ENCODE measurements at places on chromosomes 6 and 20.

- DNase-seq, result no peak
Observed at GRCh38 chr6:7939184-7939863, 28.7 kb upstream of the TXNDC5 start.

DNA sequence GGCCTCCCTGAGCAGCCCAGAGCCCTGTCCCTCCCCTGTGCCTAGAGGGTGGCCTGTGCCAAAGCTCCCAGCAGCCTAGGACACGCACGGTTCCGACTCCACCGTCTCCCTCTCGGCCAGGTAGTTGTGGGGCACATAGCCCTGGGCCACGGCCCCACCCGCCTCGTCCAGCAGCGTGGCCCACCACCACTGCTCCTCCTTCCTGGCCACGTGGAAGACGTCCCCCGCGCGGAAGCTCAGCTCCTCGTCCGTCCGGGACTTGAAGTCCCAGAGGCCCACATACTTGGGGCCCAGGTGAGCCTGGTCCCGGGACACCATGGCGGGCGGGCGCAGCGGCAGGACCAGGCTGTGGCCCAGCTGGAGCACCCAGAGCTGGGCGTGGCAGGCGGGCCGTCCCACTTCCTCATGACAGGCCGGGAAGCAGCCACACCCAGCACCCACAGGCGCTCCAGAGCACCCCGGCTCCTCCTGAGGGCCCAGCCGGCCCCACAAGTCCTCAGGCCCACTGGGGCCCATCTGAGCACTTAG is at the start of gene PTK6:
PTK6 (minus strand) TSS at position 380 of the 528 bp plus-strand sequence; CDS start at position 318, 62 bp downstream.
- DNase-seq, result no peak

GRCh38 chr6:87237804-87238203 is 82.4 kb downstream of the ZNF292 start:
- DNase-seq, result no peak

- DNase-seq, result no peak
Observed at GRCh38 chr20:63137851-63138415, 78.0 kb downstream of the YTHDF1 start.

DNA sequence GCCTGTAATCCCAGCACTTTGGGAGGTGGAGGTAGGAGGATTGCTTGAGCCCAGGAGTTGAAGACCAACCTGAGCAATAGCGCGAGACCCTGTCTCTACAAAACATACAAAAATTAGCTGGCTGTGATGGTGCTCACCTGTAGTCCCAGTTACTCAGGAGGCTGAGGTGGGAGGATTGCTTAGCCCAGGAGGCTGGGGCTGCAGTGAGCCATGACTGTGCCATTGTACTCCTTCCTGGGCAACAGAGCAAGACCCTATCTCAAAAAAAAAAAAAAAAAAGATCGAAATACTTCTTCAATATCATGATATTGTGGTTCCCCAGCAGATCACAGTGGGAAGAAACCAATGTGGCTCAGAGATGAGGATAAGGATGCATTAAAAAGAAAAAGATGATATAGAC is 47.6 kb downstream of the SOBP start:
- no peak for DNase-seq

GRCh38 chr6:73234733-73235132 is 9.4 kb upstream of the KHDC1L start:
- no peak for DNase-seq

DNA sequence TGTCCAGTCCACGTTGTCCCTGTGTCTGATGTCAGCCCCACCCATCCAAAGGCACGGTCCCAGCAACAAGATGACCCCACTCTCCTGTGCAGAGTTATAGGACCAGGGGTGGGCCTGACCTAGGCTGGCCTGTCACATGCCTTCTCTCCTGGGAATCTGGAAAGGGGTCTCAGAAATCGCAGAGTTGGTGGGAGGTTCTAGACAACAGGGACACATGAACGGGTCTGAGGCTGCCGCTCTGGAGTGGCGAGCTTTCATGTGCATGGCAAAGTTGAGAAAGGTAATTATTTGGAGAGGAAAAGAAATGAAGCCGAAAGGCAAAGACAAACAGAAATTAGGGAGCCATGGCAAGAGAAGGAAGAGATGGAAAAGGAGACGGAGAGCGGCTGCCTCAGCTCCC is 29.5 kb downstream of the BFSP1 start:
- DNase-seq, result no peak

- peak; percentile 88 for DNase-seq
Observed at GRCh38 chr6:10633216-10633615, 61.2 kb downstream of the C6orf52 start.

- DNase-seq, result no peak
Observed at GRCh38 chr20:3777716-3778629, 3.3 kb downstream of the SPEF1 start.

GRCh38 chr20:50607436-50607835 is 83.9 kb downstream of the RIPOR3 start:
- no peak for DNase-seq

GRCh38 chr6:153117986-153118879 is 12.8 kb downstream of the RGS17 start:
- peak; percentile 78 for DNase-seq

GRCh38 chr6:135053406-135053805 is 1.2 kb downstream of the HBS1L start:
- no peak for DNase-seq

- DNase-seq, result no peak
Observed at GRCh38 chr6:156773935-156774852, 3.0 kb upstream of the ARID1B start.

GRCh38 chr6:163710532-163711470 is 296.3 kb downstream of the QKI start:
- no peak for DNase-seq

GRCh38 chr6:17251953-17252352 is 29.2 kb upstream of the RBM24 start:
- DNase-seq, result no peak

GRCh38 chr20:17835240-17835933 is 133.2 kb downstream of the SNX5 start:
- no peak for DNase-seq

GRCh38 chr20:15200147-15200565 is 862.7 kb upstream of the FLRT3 start:
- no peak for DNase-seq

DNA sequence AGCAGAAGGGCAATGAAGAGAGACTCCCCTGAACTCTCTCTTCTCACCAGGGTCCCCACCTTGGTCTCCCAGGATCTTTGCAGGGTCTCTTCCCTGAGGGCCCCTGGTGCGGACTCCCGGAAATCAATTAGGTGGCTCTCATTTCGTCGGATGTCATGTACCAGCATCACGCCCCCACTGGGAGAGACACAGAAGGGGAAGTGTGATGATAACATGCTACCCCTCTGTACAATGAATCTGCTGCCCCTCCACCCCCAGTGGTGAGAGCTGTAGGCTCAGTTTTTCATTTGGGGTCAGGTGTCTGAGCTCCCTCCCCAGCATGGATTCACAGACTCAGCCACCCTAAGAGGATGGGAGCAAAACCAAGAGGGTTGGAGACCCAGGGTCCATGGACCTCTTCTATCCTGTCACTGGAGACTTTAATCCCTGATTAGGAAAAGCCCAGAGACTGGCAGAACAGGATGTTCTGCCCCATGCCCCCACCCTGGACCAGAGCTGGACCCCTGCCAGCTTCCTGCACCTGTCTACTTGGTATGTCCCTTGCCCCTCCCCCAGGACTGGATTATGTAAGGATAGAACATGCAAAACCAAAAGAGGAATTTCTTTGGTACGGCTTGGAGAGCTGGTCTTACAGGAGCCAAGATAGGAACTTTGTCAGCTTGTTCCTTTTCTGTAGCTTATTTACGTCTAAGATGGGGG is 11.1 kb downstream of the GGT7 start:
- no peak for DNase-seq
